ENCODE measurements at places on chromosomes 3 and 15. TPM values are rescaled to one million over a fixed set of nuclear protein-coding genes. Genes with fewer than 3 reads are reported as not detected.
A peak's percentile ranks its signal among the peaks of the same experiment; 100 is the strongest.

GRCh38 chr15:82890995-82891390, 61.5 kb downstream of the HOMER2 start:
- no peak for DNase-seq

- DNase-seq: no peak
Measured at GRCh38 chr3:112605285-112605684, 35.7 kb downstream of the CCDC80 start.

DNA sequence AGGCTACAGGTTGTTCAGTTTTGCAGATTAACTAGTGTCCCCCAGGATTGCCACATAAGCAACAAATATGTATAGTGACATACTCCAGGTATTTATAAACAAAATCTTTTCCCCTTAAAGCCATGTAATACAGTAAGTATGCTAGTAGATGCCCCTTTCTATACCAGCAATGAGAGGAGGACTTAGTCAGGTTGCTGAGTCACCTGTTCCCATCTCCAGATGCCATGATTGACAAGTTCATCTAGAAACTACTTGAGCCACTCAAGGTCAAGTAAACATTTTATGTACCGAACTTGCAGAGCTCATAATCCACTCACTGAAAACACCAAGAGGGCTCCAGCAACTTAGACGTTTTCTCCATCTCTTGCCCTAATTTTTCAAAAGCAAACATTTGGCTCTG, 18.2 kb downstream of the SLC9A9 start:
- no peak for DNase-seq

- no peak for DNase-seq
Measured at GRCh38 chr3:48820612-48821324, 26.9 kb downstream of the PRKAR2A start.

The MESP1 gene
- 6.6 TPM for total RNA-seq

The GOLGA8T gene
- total RNA-seq: not detected

The CSPG5 gene
- 0.17 TPM for total RNA-seq

- no peak for DNase-seq
Measured at GRCh38 chr15:77844798-77845446, 212.2 kb upstream of the LINGO1 start.

GRCh38 chr3:19792388-19792787, 141.6 kb downstream of the EFHB start:
- DNase-seq: no peak

The CD96 gene
- total RNA-seq: 61.8 TPM

- DNase-seq: no peak
Measured at GRCh38 chr3:193947596-193947995, 188.4 kb upstream of the HES1 start.

The SIAH2 gene
- 67.1 TPM for total RNA-seq

- DNase-seq: peak; percentile 56
Measured at GRCh38 chr3:196569003-196569516, 600 bp downstream of the FBXO45 start.

Measured in activated naive CD4-positive, alpha-beta T cell treated with anti-CD3 and anti-CD28 coated beads for 36 hours (primary cell).